Cardiac septum (tissue), 1 donor: ENCODE measurements at places on chromosomes 4 and X. TPM values are rescaled to one million over a fixed set of nuclear protein-coding genes. Genes with fewer than 3 reads are reported as not detected.

DNA sequence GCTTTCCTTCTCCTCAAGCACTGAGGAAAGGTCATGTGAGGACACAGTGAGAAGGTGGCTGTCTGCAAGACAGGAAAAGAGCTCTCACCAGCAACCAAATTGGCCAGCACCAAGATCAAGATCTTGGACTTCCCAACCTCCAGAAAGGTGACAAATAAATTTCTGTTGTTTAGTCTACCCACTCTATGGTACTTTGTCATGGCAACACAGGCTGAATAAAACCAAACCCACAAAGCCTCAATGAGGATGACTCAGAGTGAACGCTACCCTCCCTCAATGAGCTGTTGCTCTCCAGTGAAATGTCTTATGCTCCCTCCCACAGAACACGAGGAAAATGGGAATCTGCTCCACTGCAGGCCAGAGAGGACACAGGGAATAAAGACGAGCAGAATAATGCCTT, 244.1 kb downstream of the RAB28 start:
- DNase-seq, result no peak

DNA sequence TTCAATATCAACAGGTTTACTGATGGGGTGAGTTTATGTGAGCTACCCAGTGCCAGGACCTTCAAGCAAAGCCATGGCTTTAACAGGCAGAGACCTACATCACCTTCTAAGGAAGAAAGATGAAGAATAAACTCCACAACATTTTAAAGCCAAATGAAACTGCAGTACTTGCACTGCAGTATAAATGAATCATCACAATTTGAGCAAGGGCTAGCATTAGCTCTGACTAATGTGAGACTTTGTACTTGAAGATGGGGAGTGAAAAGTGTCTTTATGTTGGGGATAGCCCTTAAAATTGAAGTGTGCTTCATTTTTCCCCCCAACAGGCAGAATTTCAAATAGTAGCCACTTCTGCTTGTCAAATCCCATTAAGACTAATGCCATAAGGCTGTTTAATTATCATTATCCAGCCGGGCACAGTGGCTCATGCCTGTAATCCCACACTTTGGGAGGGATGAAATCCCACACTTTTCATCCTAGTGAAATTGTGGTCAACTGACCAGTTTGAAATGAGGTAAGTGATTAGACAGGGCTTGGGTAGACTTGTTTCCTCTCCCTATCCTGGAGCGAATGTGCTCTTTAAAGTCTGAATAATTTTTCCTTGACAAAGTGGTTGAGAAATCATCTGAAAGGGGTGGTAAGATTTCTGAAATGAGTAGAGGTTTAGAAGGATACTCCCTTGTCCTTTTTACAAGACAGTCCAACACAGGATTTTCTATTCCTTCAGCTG, 27.2 kb upstream of the GPR34 start:
- DNase-seq, result no peak

The GPR119 gene
- total RNA-seq, result not detected

DNA sequence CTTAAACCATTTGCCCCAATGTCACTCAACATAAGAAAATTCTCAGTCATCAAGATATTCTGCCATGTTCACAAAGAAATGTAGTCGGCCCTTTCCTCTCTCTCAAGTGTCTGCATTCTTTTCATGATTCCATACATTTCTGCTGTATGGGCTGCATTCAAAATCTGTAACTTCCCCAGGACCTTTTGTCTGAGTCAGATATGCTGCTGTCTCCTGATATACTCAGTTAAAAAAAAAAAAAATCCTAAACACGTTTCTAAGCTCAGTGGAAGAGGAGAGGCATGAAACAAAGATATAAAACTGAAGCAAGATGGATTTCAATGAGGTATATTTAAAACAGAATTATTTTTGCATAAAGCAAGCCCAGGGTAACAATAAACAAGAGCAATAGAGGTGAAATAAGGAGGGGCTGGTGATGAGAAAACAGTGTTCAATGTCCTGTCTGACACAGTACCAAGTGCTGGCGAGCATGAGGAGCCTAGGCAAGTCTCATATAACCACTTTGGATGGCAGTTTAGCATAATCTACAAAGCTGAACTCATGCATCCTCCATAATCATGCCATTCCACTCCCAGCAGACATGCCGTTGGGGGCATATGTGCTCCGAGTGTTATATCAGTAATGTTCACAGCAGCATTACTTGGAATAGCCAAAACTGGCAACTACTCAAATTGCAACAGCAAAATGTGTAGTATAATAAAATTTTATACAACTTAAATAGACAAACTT, 76.7 kb downstream of the MANBA start:
- no peak for DNase-seq

DNA sequence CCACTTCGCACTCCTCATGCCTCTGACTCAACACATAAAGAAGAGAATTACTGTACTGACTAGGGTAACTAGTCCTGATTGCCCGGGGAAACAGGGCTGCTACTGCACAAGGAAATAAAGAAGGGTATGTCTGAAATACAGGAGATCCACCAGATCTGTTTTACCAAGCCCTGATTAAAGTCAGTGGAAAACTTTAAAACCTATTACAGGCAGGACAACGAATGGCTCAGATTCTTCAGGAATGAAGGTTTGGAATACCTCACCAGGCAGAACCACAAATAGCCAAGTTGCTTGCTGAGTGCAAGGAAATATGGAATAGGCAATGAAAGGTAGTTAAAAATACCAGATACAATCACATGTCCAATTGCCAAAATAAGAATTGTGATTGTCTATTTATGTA, 17.3 kb downstream of the LAMTOR3 start:
- no peak for DNase-seq

DNA sequence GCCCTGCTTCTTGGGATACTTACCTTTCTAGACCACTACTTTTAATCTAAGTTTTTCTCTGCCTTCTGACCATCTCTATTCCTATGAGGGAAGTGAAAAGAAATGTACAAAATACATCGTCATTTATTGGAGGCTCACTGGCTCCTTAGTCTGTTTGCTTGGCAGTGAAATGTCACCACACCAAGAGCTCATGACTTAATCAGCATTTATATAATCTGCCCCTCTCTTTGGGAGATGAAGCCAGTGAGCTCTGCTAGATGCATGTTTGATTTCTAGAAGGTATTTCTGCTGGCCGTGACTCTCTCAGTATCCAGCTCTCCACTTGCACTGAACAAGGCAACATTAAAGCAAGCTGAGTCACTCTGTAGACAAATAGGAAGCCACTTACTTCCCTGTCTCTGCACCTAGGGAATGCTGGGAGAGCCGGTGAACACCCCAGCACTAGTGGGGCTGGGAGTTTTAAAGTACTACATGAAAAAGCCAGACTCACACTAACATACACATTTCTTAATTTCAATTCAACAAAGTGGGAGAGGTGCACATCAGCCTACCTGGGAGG, 79.1 kb downstream of the MID1IP1 start:
- no peak for DNase-seq

DNA sequence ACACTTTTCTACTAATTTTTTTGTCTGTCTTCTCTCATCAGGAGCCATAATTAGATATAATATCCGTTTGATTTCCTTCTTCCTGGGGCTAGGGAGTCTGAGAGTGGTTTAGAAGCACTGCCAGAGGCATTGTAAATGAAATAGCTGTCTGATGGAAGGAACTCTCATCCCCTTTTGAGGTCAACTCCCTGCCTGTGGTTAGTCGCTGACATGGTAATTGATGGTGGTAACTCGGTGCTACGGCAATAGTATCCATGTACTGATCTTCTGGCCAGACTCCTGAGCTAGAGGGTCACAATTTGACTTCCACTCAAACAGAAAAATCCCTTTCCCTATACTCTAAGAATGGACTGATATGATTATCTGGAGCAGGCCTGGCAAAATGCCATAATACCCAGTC, 108.1 kb upstream of the TRPC5 start:
- no peak for DNase-seq

- DNase-seq, result no peak
These were observed 47.5 kb upstream of the NKX1-1 start for GRCh38 chr4:1453731-1454130.

- DNase-seq, result no peak
These were observed 694.2 kb upstream of the TENM3 start for GRCh38 chr4:181548873-181549575.

GRCh38 chrX:96182366-96182765, 502.3 kb upstream of the DIAPH2 start:
- DNase-seq, result no peak

The RTL3 gene
- total RNA-seq, result 0.24 TPM

DNA sequence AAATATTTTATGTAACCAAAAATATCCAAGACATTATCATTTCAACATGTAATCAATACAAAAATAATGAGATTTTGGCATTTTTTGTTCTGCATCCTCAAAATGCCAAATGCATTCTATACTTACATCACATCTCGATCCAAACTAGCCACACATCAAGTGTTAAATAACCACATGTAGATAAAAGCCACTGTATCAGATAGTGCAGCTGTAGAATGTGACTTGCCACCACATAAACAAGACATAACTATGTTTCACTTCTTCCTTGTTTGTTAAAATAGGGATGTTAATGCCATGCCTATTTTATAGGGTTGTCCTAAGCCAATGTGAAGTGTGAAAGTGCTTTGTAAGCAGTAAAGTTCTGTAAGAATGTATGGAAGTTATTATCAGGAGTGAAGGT, 20.9 kb downstream of the INTS6L start:
- no peak for DNase-seq
